NCI-H226 (cell line): ENCODE measurements at places on chromosomes 2 and 18.

GRCh38 chr2:72028351-72028995, 119.2 kb downstream of the CYP26B1 start:
- no peak for DNase-seq

DNA sequence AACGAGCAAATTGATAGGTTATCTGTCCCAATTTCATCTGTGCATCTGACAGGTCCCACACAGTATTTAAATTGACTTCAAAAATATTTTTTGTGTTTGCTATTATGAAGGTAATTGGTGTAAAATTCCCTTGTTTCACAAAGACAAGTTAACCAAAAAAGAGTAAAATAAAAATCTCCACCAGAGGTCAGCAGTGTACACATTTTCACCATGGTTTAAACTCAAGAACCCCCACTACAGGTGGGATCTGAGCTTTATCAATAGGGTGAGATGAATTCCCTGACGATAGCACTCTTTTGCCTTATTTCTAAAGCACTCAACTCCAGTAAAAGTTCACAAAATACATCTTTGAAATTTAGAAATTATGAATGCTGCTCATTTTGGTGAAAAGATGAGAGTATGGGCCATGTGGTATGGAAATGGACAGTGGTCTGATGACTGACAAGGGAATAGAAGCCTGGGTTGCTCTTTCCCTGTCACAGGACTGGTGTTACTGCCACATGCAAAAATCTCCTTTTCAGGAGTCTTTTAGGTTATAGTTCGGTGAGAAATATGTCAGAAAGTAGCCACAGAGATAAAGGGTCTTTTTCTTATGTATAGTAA, 68.0 kb downstream of the SERPINB8 start:
- DNase-seq: no peak

GRCh38 chr2:8365331-8365910, 316.4 kb upstream of the ID2 start:
- no peak for DNase-seq

DNA sequence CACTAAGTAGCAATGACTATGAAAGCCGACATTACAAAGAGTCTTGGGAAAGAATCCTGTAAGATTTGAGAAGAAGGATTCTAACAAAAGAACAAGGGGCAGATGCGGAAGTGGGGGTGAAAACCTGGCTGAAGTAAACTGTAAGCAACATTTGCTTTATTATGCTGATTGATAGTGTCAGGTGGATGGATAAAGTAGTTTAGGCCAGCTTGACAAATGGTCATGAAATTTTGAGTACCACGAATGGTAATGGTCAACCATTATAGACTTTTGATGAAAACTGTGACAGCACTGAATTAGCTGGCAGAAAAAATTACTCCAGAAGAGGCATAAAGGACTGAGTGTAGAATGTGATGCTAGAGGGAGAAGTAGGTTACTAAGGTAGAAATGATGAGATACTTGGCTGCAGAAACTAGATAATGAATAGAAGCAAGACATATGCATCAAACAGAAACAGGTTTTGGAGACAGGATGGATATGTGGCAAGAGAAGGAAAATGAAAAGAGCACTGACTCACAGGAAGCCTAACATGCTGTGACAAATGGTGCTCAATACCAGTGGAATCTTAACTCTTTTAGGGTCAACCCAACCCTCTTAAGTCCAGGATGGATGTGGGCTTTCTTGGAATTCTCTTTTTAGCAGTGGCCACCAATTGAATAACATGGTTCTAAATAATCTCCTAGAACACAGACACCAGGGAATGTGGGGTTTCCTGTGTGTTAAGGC, 6.8 kb downstream of the THUMPD2 start:
- peak; percentile 13 for DNase-seq

DNA sequence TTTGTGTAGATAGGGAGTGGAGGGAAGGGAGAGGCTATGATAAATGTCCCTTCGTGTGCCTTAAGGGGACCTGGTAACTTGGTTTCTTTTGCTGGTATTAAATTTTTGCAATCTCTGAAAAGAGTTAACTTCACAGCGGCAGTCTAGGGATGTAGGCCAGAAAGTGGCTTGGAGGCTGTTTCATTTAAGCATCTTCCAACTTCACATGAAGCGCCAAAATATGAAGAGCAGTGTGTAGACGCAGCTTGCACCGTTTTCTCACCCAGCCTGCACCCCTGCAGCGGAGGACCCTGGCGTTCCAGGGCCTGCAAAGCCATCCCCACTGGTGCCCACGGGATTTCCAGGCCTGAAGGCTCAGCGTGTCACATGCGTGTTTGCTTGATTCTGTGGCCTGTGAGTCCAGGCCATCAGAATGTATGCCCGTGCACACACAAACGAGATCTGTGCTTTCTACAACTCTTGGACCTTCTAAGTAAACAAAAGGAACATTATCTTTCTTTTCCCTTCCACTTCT, 87.2 kb upstream of the EPB41L3 start:
- DNase-seq: no peak

DNA sequence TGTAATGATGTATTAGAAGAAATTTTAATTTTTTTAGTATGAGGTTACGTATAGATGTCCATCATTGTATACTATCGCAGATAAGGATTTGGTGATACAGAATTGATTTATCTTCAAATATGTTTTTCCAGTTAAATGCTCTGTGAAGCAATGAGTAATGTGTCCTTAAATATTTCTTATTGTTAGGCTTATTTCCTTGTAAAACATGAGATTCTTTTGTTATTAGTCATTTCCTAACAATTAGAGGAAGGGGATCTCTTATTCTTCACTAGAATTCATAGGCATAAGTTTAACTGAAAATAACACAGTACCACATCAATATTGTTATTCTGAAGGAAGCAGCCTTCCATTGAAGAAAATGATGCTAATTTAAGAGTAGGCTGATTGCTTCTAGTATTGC, 15.5 kb upstream of the OTX1 start:
- no peak for DNase-seq

DNA sequence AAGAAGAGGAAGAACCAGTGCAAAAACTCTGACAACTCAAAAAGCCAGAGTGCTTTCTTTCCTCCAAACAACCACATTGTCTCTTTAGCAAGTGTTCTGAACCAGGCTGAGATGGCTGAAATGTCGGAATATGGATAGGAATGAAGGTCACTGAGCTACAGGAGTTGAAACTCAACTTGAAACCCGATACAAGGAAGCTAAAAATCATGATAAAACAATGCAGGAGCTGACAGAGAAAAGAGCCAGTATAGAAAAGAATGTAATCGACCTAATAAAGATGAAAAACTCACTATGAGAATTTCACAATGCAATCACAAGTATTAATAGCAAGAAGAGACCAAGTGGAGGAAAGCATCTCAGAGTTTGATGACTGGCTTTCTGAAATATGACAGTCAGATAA, 15.0 kb upstream of the EIF2AK3 start:
- no peak for DNase-seq

- peak; percentile 40 for DNase-seq
Measured at GRCh38 chr2:147641651-147642050, 203.2 kb upstream of the ACVR2A start.

DNA sequence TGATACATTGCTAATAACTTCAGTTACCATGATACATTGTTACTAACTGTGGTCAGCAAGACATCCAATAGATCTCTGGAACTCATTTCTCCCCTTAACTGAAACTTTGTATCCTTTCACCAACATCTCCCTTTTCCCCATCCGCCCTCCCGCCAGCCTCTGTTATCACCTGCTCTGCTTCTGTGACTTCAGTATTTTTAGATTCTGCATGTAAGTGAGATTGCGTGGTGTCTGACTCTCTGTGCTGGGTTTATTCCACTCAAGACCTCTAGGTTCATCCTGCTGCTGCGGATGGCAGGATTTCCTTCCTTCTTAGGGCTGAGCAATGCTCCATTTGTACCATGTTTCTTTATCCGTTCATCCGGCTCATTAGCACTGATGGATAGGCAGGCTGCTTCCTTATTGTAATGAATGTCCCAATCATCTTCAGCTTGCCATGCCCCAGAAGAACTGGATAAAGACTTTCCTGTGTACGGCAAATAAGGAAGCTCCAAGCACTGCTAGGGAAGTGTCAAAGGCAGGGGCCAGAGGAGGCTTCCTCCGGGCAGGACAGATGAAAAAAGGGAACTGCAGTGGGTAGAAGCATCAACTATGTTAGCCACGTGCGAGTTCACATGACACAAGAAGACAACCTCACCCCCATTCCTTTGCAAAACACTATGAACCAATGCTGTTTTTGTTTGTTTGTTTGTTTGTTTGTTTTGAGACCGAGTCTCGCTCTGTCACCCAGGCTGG, 113.4 kb downstream of the EIPR1 start:
- no peak for DNase-seq

DNA sequence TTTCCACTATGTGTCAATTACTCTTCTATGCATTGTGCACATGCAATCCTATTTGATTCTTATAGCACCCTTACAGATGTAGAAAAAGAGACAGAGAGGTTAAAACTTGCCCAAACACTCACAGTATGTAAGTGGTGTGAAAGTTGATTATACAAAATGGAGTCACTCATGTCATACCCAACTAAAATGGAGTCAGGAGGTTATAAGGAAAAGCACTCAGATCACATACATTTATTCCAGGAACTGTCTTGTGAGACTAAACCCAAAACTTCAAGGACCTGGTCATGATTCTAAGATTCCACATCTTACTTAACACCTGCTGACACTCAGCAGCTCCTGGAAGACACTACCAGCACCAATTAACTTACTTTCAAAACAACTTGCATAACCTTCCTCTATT, 802.6 kb downstream of the MBD2 start:
- no peak for DNase-seq

- no peak for DNase-seq
Measured at GRCh38 chr2:115183144-115183543, 740.7 kb downstream of the DPP10 start.

DNA sequence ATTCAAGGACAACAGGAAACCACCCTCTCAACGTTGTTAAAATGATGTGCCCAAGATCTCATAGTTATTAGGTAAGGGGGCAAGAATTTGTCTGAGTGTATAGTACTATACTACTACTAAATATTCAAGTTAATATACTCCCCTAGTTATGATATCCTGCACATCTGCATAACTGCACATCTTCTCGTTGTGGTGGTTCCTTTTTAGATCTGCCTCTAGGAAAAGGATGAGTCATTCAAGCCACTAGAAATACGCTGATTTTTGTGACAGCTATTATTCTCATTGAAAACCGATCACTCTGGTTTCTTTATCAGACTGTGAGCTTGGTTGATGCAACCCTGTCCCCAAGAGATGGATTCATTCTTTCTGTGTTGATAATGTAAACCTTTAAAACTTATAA, 1067.0 kb upstream of the FANCL start:
- no peak for DNase-seq

GRCh38 chr18:3451989-3452749, 2.2 kb downstream of the TGIF1 start:
- DNase-seq: peak; percentile 42

DNA sequence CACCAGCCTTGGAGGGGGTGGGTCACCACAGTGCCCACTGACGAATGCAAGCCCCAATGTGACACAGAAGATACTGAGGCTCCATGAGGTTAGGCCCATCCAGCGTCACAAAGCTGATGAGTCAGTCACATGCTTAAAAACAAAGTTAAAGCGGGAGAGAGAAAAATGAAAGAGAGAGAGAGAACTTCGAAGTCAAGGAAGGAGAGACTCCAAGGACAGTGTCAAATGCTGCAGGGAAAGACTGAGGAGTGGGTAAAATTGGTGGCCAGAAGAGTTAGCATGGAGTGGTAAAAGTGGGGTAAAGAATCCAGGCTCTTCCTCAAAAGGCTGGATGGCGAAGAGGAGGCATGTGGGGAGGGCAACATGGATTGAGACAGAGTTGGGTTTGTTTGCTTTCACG, 201.9 kb upstream of the CCDC150 start:
- no peak for DNase-seq

- DNase-seq: peak; percentile 73
Measured at GRCh38 chr2:197268786-197269584, 41.6 kb downstream of the ANKRD44 start.

DNA sequence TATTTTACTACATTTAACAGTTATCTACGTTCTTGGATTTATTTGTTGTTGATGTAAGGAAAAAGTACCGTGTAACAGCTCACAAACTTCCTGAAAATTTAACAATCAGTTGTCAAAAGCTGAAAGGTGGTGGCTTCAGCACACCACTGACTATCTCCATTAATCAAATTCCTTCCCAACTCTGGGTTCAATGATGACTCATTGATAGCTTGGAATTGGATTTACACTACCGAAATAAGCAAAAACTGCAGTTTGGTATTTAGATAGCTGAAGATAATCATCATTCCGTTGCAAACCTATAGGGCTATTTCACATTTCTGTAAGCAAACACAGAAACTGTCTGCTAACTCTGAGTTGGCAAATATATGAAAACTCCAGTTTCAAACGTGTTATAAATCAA, 322.3 kb upstream of the TFPI start:
- no peak for DNase-seq

GRCh38 chr2:61157371-61158003, 4.5 kb upstream of the C2orf74 start:
- DNase-seq: no peak

DNA sequence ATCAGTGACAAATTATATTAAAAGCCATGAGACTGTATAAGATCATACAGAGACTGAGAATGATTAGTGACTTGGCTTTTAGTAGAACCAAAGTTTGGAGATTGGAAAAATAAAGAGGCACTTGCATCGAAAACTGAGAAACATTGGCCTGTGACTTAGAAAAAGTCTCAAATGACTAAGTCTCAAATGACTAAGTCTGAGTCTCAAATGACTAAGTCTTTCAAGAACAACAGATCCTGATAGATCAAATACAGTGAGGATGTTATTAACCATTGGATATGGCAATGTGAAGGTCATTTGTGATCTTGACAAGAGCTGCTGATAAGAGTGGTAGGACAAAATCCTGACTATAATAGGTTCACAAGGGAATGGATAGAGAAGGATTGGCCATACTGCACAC, 135.5 kb upstream of the FANCL start:
- DNase-seq: no peak

DNA sequence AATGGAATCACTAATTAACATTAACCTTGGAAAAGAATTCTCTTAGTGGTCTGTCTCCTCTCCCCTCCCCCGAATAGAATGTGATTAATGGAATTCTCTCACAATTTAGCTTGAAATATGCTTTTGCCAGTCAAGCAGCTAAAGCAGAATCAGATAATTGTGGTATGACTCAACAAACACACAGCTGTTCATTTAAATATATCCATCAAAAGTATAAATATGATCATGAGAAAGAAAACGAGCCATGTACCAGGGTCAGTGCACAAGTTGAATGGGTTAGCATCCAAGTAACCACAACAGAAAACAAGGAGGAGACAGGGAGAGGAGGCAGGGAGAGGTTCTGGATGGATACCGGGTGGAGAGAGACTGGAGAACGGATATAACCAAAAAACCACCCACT, 66.9 kb downstream of the ACVR1 start:
- DNase-seq: no peak

- no peak for DNase-seq
Measured at GRCh38 chr2:222730366-222730999, 59.0 kb downstream of the MOGAT1 start.

GRCh38 chr2:69755862-69756467, 14.0 kb downstream of the ANXA4 start:
- peak; percentile 79 for DNase-seq

- no peak for DNase-seq
Measured at GRCh38 chr18:46510386-46510785, 146.6 kb downstream of the LOXHD1 start.
